Stimulated activated CD4-positive, alpha-beta T cell treated with anti-CD3 and anti-CD28 coated beads, Interleukin-4, amount 100 ng/mL, for 24 hours (primary cell): ENCODE measurements at places on chromosomes 4 and X.

GRCh38 chrX:49934148-49934547 is 11.8 kb downstream of the CLCN5 start:
- no peak for DNase-seq

- DNase-seq, result no peak
Observed at GRCh38 chr4:42330002-42330592, 67.2 kb upstream of the SHISA3 start.

DNA sequence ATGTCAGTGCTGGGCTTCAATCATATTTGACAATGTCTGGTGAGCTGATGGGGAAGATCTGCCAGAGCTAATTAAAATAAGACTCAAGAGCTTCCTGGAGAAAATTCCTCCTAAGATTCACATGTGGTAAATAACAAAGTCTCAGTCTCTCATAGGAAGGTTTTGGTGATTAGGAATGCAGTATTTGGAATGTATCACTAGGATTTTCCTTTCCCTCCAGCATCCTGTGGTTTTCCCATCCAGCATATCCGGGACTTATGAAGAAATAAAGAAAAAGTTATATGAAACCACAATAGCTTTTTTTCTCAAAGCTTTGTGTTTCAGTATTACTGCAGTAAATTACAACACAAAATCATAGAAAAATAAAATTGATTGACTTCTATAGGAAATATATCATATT is 1597.1 kb downstream of the ADGRL3 start:
- DNase-seq, result no peak

GRCh38 chrX:48896611-48897011 is 957 bp downstream of the TIMM17B start:
- DNase-seq, result no peak

DNA sequence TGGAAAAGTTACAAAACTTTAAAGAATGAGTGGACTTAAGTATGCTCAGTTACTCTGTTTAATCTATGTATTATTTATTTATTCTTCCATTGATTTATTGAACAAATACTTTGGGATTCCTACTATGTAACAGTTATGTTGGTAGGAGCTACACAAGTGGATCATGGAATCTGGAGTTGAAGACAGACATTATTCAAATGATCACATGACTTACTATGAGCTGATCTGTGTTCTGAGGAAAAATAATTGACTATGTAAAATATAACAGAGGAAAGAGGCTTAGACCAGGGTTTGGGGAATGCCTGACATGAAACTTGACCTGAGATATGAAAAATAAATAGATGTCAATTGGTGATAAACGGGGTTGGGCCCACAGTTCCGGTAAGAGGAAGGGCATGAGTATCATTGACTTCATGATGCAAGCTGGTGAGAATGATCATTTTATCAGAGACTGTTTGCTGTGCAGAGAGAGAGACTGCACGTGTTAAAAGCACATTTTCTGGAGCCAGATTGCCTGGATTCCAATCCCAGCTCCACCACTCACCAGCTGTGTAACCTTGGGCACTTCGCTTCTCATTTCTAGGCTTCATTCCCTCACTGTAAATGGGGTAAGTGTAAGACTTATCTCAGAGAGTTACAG is 179.0 kb downstream of the SPCS3 start:
- no peak for DNase-seq

GRCh38 chrX:35046660-35047296 is 104.2 kb downstream of the FAM47B start:
- no peak for DNase-seq

- DNase-seq, result no peak
Observed at GRCh38 chr4:80324171-80324570, 11.4 kb upstream of the CFAP299 start.

GRCh38 chrX:37873220-37873619 is 25.8 kb upstream of the DYNLT3 start:
- no peak for DNase-seq

DNA sequence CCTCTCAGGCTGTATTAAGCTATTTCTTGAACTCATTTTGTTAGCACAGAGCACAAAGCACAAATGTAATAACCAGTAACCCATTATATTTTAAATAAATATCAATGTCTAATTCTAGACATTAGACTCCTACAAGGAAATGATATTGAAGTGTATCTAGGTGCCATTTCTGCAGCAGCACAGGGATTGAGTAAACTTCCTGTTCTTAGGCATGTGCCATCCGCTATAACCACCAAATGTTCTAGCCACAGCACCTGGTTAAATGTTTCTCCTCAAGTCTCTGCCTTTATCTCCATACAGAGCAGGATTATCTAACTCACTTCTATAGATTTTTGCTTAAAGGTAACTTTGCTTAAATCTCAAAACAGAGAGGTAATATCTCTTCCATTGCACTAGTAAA is 51.4 kb downstream of the SGMS2 start:
- no peak for DNase-seq

GRCh38 chrX:48071064-48071985 is at the start of gene ZNF630:
TSS of gene ZNF630 (minus strand) at chrX:48071640. CDS start at chrX:48066886, 4,754 bp downstream.
- peak; percentile 59 for DNase-seq

GRCh38 chrX:45134775-45135174 is 65.9 kb downstream of the DIPK2B start:
- no peak for DNase-seq

- DNase-seq, result no peak
Observed at GRCh38 chr4:28350485-28350884, 1489.8 kb downstream of the STIM2 start.

DNA sequence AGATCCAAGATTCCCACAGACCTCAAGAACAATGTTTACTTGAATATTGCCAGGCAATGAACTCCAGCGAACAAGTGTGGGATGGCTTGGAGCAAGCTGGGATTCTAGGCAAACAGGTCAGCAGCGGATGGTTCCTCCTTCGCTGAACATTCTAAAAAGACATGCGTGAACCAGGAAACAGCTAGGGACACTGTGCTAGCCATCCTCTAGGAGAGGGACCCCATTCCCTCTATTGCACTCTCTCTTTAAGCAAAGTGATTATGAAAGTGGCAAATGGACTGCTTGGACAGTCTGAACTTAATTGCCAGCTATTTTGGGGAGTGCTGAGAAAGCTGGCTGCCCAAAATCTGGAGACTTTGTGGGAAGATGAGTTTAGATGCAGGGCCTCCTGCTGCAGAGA is 29.9 kb upstream of the TEC start:
- no peak for DNase-seq

DNA sequence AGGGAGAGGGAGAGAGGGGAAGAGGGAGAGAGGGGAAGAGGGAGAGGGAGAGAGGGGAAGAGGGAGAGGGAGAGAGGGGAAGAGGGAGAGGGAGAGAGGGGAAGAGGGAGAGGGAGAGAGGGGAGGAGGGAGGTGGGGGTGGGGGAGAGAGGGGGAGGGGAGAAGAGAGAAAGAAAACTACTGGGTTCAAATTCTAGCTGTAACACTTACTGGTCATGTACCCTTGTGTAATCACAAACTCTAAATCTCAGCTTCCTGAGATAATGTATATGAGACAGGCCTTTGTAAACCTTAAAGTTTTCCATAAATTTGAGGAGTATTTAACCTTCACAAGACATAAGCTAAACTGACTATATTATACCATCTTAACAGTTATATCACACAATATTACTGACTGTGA is 109.1 kb downstream of the FGF16 start:
- no peak for DNase-seq

DNA sequence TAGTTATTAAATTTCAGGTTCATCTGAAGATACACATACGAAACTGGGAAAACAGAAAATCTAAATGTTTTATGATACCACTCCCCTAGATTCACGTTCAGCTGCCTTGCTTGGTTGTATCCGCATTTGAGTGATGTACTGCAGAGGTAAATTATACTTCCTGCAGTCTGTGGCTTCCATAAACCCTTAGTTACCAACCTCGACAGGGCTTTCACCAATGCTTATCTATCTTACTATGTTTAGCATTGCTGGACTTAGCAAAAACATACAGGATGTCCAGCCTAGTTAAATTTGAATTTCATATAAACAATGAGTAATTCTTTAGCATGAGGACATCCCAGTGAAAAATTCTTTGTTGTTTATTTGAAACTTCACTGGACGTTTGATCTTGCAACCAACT is 108.8 kb downstream of the TMA16 start:
- DNase-seq, result no peak

DNA sequence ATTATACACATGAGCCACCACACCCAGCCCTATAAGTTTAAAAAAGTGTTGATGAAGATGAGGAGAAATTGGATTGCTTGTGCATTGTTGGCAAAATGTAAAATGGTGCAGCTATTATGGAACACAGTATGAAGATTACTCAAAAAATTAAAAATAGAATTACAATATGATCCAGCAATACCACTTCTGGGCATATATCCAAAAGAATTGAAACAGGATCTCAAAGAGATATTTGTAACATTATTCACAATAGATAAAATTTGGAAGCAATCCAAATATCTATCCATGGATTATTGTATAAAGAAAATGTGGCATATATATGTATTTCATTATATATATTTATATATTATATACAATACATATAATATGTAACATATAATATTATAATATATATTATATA is 515.6 kb upstream of the GNPDA2 start:
- no peak for DNase-seq

- DNase-seq, result no peak
Observed at GRCh38 chr4:101067383-101067782, 279.9 kb downstream of the PPP3CA start.

GRCh38 chrX:101417981-101418841 is 10.2 kb downstream of the HNRNPH2 start:
- peak; percentile 18 for DNase-seq

DNA sequence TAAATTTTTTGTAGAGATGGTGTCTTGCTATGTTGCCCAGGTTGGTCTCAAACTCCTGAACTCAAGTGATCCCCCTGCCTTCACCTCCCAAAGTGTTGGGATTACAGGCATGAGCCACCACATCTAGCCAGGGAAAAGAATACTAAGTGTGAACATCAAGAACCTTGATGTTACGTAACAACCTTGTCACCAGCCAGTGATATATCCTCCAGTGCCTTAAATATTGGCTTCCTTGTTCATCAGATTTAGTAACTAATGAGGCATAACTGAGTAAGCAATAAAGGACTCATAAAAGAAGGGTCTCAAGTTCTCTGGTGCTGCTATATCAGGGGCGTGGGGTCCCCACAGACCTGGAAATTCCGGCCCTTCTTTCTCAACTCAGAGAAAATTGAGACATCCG is 60.5 kb upstream of the ENPEP start:
- no peak for DNase-seq

DNA sequence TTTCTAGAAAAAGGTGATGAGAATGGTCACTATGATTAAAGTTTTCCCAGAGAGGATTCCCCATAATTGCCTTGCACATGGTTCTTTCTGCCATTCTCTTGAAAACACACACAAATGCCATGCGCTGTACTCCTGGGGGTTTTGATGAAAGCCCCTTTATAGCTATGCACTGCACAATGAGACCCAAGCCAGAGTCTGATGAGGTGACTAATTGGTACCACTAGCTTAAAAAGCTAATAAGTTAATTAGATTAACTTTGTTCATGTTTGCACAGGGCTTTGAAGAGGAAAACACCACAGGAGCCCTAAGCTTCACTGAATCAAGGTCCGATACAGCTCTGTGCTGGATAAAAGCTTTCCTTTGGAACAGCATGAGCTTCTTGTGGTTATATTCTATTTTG is 132.2 kb downstream of the NKX6-1 start:
- DNase-seq, result no peak

GRCh38 chrX:102155806-102156179 is at the start of gene BEX5:
TSS of gene BEX5 (minus strand) at chrX:102155977. CDS start at chrX:102154265, 1,712 bp downstream.
- DNase-seq, result peak; percentile 42

DNA sequence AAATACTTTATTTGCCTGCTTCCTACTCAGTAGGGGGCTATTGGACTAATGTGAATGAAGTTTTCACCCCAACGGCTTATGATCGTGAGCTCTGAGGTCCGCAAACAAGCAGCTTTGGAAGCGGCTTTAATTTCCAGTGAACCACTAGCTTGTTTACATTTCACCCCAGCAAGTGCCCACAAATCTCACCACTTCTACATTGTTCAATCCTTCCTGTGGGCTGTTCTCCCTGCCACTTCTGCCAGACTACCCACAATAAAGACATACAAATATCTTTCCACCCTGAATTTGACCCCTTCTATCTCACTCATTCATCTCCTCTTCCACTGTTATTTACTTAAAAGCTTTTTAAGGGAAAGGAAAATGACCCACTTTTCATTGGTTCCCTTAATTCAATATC is 98.0 kb downstream of the CDS1 start:
- no peak for DNase-seq
